NCI-H446 (cell line): ENCODE measurements at places on chromosomes 1 and 21.

- DNase-seq, result peak; percentile 11
These were observed 274.8 kb downstream of the PTPRC start for GRCh38 chr1:198913667-198914066.

DNA sequence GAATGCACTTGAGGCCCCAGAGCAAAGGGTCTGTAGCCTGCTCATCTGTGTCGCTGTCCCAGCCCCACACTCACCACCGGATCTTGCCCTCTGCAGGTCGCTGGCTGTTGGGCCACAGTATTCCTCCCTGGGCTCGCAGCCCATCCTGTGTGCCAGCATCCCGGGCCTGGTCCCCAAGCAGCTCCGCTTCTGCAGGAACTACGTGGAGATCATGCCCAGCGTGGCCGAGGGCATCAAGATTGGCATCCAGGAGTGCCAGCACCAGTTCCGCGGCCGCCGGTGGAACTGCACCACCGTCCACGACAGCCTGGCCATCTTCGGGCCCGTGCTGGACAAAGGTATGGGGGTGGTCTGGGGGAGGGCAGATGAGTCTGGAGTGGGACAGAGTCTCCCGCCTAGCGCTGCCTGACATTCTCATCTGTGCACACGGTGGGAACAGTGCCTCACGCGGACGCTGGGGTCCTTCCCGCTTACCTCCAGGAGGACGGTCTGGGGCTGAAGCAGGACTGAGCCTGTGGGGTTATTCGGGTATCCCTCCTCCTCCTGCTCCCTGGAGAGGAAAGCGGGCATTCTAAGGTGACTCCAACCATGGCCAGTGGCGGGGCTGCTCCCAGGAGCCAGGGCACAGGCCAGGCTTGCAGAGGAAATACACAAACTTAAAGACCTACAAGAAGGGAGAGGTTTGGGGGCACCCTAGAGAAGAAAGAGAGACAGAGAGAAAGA, 15.9 kb downstream of the WNT3A start:
- DNase-seq, result no peak

GRCh38 chr1:214327514-214327913, 46.6 kb downstream of the SMYD2 start:
- DNase-seq, result no peak

DNA sequence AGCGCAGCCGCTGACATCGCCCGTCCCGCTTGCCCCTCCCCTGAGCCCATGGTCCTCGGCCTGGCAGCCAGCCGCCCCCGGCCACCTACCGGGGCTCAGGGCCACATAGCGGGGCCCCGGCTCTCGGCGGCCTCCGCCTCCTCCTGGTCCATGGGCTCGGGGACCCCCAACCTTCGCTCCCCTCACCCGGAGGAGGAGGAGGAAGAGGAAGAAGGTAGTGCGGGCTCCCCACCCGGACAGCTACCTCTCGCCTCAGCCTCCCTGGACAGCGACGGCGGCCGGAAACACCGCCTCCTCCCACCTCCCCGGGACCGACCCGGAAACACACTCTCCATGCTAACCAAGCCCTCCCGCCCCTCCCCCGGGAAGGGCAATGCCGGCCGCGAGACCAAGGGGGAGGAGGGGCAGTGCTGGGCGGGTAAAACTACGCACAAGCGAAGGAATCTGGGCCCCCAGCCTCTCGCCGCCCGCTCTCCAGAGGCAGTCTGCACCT, at the start of gene KIAA0319L:
Gene KIAA0319L, minus strand, starts transcription at position 286 of the 493 bp plus-strand sequence. CDS start 2,912 bp downstream, outside the sequence.
- DNase-seq, result peak; percentile 89

GRCh38 chr1:32761936-32762335, 55.2 kb downstream of the YARS1 start:
- DNase-seq, result no peak

GRCh38 chr1:57674801-57675200, 250.9 kb upstream of the DAB1 start:
- DNase-seq, result no peak

DNA sequence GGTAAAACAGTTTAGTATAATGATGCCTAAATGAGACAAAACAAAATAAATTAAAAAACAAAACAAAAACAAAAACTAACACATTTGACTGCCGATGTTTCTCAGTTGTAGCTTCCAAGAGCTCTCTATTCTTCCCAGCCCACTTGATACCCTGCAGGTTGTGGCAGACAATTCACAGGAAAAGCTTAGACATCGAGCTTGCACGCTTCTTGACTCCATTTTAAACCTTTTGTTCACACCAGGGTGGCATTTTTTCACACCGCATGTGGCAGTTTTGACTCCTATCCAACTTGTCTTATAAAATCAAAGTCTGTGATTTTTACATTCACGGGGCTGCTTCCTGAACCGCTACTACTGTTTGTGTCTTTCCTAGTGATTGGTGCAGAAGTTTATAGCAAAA, 575.9 kb downstream of the USP25 start:
- DNase-seq, result no peak

DNA sequence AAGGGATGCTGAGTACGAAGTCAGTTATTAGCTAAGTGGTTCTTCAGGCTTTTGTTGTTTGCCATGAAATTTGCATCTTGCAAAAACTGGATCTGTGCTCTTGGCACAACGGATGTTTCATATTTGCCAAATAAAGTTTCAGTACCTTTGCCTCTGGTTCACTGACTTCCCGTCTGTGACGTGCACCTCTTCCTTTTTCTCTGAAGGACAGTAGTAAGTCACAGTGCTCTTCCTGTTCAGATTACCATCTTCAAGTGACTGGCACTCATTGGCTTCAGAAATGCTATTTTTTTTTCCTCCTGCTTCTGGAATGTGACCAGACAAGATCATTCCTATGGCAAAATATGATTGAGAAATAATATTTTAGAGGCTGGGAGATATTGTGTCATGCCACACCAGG, 75.9 kb upstream of the GREM2 start:
- no peak for DNase-seq

GRCh38 chr21:25734654-25734903, 125 bp downstream of the ATP5PF start:
- DNase-seq, result no peak

DNA sequence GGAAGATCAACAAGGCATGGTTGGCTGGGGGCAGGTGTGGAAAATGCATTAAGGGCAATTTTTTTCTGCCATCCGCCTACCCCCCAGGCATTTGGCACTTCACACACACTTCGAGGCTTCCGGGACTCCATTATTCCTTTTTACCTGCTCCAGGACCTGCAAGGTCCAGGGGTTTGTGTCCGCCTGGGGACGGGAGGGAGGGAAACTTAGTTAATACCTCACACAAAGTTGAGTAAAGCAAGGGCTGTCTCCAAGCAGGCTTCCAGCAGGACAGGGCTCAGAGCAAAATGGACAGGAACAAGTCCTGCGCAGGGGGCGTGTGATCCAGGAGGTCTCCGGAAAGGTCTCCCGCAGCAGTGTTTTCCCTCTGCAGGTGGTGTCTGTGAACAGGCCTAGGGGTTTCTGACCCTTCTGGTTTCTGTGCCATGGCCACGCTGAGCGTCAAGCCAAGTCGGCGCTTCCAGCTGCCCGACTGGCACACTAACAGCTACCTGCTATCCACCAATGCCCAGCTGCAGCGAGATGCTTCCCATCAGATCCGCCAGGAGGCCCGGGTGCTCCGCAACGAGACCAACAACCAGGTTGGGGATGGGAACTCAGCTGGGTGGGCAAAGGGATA, 712 bp downstream of the TEKT2 start:
- DNase-seq, result no peak

- DNase-seq, result no peak
These were observed 37.8 kb downstream of the CDCP2 start for GRCh38 chr1:54114955-54115354.

DNA sequence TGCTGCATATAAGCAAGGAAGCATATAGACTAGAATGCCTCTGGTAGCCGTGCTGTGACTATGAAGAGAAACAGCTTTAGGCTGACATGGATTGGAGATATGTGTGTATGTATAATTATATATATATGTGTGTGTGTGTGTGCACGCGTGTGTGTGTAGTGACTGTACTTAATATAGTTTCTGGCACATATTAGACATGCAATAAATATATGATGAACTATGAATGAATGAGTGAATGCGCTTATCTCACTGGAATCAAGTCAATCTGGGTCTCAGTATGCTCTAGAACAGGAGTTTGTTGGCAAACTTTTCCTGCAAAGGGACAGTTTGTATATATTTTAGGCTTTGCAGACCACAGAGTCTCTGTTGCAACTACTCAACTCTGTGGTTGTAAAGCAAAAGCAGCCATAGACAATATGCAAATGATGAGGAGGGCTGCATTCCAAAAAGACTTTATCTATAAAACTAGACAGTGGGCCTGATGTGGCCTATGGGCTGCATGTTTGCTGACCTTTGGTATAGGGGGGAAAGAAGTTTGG, 482.9 kb upstream of the USP24 start:
- no peak for DNase-seq

GRCh38 chr1:40694353-40694874, 2.9 kb downstream of the NFYC start:
- DNase-seq, result no peak

DNA sequence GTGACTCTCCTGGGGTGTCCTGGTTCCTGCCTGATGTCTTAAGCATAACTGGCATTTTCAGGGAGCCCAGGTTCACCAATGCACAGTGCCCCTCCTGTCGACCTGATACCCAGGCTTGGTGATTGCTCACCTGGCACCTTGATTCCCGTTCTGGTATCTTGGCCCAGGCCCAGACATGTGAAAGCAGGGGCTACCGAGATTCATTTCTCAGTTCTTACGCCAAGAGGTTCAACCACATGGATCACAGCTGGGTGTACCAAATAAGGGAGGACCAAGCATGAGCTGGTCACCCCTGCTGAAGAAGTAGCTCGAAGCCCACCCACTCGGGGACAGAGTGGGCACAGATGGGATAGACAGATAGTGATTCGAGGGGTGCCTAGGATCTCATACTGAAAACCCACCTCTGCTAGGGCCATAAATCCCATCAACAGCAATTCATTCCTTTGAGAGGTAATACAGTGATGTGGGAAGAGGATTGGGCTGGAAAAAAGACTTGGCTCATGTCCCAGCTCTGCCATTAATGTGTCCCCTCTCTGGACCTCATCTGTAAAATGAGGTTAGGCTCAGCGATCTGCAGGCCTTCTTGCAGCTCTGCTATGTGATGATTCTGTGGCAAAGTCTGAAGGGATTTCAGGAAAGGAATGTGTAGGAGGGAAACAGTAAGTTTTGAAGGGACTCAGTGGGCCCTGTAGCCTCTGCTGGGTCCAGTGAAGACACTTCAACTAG, 2.7 kb downstream of the EPHX1 start:
- no peak for DNase-seq

GRCh38 chr1:244850896-244851295, 13.4 kb downstream of the HNRNPU start:
- DNase-seq, result no peak

- DNase-seq, result no peak
These were observed 238.3 kb downstream of the OMA1 start for GRCh38 chr1:58308206-58308605.

GRCh38 chr1:220045356-220046051, 801 bp downstream of the EPRS1 start:
- DNase-seq, result peak; percentile 4

DNA sequence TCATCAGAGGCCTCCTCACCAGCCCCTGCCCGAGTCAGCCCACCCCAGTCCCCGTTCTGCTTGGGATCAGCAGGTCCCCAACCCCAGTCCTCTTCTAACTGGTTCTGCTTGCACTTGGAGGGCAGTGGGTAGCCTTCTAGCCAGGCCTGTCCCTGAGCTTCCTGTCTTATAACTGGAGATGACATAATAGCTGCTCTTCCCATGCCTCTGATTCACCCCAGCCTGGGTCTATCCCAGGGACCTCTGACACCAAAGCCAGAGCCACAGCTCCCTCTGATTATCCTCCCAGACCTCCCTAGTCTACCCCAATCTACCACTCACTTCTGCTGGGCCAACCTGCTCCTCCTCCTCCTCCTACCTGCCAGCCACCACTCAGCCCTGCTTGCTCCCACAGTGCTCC, 31.4 kb downstream of the IQGAP3 start:
- no peak for DNase-seq

DNA sequence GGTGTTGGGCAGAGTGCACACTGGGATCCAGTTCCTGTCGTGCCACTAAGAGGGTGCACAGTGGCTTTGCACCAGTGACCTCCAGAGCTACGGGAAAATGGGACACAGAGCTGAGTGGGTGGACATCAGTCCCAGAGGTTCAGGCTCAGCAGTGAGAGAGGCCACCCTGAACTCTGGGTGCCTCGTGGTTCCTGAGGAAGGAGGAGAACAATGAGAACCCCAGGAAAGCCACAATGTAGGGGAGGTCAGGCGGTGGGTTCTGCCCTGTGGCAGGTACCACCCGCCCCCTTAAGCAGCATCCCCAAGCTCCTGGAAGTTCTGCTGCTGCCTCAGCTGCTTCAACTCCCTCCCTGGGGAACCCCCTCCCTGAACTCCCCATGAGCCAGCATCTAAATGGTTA, 112.2 kb downstream of the GRIK3 start:
- no peak for DNase-seq

DNA sequence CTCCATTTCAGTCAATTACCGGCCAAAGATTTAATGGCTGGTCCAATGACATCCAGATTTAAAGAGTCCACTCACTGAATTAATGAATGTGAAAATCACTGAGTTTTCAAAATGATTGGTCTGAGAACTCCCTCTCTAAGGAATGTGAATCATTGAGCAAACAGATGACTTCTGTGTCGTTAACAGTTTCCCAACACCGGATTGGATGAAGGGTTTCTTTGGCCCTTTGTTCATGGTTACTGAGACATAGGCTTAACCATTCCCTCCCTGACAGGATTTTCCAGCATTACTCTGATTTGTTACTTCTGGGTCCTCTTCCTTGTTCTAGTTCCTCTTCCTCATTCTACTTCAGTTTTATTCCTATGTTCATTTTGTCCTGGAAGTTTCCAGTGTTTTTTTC, 1.5 kb upstream of the CLDN17 start:
- no peak for DNase-seq

DNA sequence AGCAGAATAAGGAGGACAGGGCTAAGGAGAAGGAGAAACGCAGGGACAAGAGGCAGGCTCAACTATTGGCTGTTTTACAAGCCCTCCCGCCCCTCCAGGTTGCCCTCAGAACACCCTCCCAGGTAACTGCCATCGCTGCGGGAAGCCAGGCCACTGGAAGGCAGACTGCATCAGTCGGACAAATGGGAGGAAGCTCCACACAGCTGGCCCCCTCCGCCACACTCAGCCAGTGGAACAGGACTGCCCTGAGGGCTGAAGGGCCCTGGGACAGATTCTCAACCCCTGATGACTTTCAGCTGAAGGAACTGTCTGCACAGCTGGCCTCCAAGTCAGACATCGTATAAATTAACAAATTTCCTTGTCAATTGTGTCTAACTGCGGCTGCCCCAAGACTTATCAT, 21.8 kb downstream of the LRRC3 start:
- DNase-seq, result no peak

- DNase-seq, result no peak
These were observed 33.8 kb downstream of the ZBTB40 start for GRCh38 chr1:22485431-22485830.

GRCh38 chr1:87399264-87399663, 70.6 kb downstream of the LMO4 start:
- DNase-seq, result no peak

DNA sequence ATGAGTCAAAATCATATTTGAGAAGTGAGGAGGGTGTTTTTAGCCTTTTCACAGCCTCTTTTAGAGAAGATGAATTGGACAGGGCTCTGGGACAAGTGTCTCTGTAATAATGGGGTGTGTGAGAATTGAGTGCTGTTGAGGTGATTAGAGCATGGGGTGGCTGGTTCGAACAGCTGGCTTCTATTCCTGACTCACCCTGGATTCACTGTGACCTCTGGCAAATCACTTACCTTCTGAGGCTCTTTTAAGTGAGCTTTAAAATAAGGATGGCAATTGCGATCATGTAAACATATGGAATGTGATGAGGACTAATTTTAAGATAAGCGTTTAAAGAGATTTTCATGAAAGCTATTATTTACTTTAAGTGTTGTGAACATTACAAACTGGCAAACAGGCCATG, 243.4 kb downstream of the ADGRL2 start:
- no peak for DNase-seq
